ENCODE measurements at places on chromosomes 1 and 21.

DNA sequence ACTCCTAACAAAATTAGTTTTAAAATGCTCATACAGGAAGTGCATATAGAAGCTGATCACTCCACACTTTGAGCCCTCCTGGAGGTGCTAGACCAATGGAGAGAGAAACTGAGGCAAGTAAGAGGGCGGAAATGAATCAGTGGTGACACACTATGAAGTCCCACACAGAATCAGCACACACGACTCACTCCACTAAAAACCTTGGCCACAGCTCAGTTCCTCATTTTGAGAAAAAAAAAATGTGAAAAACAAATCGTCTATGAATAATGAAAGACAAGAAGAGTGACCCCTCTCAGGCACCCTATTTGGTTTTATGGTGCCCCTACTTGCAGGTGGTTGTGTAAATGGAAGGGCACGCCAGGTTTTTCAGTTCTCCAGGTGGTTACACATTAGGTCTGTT is 675.1 kb upstream of the BRINP3 start:
- DNase-seq: no peak

GRCh38 chr1:38624336-38625039 is 235.1 kb downstream of the RRAGC start:
- no peak for DNase-seq

DNA sequence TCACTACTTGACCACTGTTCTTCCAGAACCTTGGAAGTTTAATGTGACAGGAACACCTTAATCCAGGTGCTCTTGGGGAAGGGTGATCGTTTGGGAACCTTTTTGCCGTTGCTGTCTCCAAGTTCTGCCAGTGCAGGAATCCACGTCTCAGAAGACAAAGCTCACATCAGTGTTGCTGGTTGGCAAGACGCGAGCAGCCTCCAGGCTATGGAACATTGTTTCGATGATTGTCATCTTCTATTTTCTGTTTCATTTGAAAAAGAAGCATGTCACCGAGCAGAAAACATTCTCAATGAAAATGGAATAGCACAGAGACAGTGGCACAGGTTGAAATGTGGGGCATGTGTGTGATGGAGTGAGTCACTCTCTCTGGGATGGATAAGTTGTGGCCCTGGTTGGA is 11.7 kb downstream of the STUM start:
- DNase-seq: no peak

DNA sequence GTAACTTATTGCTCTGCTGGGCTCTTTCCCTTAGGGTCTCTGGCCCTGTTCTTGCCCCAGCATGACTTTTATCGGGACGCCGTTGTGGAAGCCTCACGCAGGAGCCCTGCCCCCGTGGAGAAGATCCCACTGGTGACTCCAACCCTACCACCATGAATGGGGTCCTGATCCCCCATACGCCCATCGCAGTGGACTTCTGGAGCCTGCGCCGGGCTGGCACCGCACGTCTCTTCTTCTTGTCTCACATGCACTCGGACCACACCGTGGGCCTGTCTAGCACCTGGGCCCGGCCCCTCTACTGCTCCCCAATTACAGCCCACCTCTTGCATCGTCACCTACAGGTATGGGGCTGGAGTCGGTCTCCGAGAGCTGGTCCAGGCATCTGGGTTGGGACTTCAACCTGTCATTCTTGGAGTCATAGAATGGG is 322 bp downstream of the DCLRE1B start:
- no peak for DNase-seq

DNA sequence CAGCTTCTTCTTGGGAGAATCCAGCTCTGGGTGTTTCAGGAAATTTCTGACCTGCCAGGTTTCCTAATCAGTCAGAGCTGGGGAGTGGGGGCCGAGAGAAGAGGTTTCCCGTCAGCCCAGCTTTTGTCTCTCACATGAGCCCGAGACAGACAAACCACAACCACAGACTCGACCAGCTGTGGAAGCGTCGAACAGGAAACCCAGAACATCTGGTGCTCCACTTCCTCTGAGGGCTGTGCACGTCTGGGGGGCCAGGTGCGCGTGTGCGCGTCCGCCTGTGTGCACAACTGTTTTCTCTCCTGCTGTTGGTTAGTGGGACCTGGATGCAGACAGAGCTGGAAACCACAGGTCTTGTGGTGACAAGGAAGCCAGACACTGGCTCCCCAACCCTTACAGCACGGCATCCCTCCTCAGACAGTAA is 113.0 kb upstream of the SLC25A33 start:
- peak; percentile 56 for DNase-seq

GRCh38 chr1:150513351-150513791 is 2.2 kb upstream of the FALEC start:
- no peak for DNase-seq

GRCh38 chr1:172938681-172939080 is 112.1 kb downstream of the TNFSF18 start:
- DNase-seq: no peak

DNA sequence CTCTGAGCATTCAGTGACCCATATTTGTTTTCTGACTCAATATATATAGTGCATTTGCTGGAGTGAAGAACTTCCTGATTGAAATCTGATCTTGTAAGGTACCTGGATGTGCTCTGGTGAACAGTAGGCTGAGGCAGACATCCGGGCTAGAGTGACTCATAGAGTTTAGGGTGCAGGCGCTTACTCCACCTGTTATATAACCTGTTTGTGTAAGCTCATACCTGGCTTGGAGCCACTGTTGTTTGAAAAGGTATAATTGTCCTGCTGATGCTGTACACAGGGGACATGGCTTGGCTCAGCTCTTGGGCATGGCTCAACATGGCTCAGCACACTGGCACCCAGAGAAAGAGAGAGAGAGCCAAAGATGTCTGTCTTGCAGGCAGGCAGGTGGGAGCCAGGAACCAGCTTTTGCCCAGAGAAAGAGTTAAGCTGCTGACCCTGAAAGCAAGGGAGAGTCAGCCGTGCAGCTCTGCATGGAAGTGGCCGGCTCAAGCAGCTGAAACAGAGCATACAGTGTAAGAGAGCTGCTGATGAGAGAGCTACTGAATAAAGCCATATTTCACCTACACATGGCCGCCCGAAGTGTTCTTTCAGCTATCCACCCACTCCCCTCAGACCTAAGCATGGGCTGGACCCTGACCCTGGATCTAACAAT is 43.2 kb downstream of the GJA5 start:
- DNase-seq: no peak

- no peak for DNase-seq
Observed at GRCh38 chr1:111404588-111404987, 22.9 kb downstream of the OVGP1 start.

DNA sequence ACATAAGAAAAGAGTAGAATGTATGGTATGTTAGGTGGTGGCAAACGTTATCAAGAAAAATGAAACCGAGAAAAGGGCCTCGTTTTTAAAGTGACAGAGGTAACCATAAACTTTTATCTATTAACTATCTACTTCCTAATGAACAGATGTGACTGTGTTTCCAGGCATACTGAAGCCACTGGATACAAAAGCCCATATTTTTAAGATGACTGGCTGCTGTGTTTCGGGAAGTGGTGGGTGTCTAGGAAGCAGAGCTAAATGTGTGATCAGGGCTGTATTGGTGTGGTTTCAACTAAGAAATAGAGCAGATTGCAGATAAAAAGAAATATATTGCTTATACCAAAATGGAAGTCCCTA is 71.8 kb downstream of the CHRM3 start:
- DNase-seq: no peak

GRCh38 chr1:154225370-154225769 is 4.6 kb downstream of the UBAP2L start:
- no peak for DNase-seq

GRCh38 chr1:184664042-184664660 is 90.5 kb downstream of the EDEM3 start:
- DNase-seq: peak; percentile 35

DNA sequence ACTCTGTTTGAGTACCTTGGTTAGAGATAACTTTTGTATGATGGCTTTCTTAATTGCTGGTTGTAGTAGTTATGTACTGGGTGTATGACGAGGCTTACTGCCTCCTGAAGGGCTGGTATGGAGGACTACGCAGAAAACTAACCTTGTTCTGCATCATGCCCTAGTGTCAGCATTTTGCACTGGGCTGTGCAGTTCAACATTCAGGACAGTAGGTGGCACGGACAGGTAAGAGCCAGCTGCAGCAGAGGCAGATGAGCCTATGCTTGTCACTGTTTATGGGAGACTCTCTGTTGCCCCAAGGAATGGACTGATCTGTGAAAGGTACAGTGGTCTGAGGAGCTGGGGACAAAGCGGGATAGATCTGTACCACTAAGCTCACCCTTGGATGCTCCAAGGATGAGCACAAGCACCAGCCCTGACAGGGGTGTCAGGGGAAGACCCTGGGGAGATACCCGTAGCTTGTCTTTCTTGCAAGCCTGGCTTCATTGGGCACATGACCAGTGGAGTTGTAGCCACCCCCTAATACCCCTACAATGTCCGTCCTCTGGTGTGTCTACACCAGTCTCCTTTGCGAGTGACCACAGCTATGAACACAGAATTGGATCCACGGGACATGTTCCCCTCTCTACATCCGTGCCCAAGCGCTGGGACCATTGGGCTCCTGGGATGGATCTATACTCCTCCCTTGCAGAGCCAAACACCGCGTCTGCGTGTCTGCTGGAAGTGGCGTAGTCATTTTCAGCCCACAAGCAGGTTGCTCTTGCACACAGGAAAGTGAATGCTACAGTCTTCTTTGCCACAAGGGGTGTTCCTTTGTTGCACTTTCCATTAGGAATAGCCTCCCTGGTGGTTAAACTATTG is 51.1 kb upstream of the CFHR3 start:
- peak; percentile 18 for DNase-seq

DNA sequence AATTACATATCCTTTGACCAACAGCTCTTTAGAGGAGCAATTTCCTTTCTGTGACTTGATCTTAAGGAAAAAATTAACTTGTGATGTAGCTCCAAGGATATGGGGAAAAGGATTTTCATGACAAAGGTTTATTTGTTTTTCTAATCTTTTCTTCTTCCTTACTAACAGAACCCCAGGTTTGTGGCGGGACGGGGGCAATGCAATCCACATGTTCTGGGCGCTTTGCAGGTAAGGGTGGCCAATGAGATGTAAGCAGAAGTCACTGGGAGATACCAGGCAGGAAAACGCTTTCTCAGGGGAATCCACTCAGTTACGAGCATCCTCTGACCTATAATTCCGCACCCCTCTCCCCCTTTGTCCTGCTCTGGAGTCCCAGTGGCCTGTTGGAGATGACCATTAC is 122.0 kb downstream of the MRPS6 start:
- no peak for DNase-seq

DNA sequence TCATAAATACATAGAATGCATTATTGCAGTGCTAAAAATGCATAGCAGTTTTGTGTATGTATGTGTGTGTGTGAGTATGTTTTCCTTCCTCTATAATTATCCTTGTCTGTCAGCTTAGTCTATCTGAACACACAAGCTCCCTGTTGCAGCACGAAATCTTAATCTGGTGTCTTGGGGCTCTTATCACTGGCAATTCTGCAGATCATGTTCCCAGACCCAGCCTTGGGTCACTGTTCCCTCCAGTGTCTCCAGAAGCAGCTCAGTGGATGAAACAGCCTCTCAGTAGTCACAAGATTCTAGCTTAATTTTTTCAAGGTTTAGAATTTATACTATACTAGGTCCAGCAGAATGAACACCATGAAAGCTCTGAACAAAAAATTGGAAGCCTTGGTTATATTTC is 777.9 kb downstream of the MRPL39 start:
- no peak for DNase-seq

DNA sequence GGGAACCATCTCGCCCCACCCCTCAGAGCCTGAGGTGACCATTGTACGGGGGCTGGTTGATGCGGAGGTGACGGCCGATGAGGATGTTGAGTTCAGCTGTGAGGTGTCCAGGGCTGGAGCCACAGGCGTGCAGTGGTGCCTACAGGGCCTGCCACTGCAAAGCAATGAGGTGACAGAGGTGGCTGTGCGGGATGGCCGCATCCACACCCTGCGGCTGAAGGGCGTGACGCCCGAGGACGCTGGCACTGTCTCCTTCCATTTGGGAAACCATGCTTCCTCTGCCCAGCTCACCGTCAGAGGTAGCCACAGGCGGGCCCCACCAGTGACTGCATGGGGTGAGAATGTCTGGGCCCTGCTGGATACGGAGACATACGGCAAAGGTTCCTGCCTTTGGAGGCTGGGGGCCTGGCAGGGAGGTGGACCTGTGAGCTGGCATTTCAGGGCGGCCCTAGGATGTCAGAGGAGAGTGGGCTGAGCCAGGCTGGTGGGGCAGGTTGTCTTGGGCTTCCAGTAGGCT is 98.5 kb downstream of the TRIM11 start:
- no peak for DNase-seq

- no peak for DNase-seq
Observed at GRCh38 chr1:167532964-167533824, 14.9 kb upstream of the CD247 start.

- no peak for DNase-seq
Observed at GRCh38 chr1:44246806-44247205, 33.5 kb downstream of the DMAP1 start.

DNA sequence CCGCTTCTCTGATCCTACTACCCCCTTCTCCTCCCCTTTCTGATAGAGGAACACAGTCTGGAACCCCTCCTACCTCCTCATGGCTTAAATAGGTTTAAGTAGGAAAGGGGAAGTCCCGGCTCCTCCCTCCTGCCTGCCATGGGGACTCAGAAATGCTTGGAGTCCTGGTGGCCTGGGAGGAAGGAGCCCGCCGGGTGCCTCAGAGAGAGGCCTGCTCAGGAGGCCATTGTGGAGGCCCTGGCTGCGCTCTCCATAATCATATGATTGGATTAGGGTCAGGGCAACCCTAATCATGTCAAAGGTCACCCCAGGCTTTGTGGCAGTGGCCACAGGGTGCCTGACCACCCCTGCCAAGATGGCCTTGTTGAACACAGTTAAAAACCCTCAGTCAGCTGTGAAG is 29.0 kb downstream of the WNT3A start:
- DNase-seq: no peak

DNA sequence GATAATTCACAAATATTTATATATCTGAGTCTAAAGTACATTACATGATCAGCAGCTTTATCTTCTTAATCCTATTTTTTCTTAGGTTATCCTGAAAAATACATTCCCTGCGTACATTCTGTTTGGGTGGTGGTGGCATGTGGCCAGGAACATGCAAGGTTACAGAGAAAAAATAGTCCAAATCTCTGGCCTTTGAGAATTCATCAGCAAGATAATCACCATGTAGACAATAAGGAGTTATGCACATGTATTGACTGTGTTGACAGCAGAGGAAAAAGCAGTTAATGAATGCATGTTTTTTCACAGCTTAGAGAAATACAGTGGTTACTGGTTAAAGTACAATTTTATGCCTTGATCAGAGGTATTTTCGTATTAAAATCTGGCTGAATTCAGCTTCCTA is 49.0 kb downstream of the ABCA4 start:
- DNase-seq: no peak

DNA sequence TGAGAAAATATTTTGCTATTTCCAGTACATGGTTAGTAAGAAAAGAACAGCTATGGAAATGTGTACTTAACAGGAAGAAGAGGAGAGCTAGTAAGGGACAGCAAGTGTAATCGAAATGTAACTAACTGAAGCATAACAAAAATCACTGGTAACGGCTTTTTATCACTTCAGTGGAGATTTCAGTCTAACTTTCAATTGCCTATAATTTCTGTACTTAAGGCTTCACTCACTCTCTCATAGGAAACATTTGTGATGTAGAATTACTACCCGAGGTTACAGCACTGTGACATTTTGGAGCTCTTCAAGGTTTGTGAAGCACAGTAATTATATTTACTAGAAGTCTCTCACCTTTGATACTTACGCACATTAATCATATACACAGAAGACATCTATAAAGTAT is 1119.1 kb downstream of the AMY1C start:
- DNase-seq: no peak
